ENCODE measurements at places on chromosomes 6 and 20.

DNA sequence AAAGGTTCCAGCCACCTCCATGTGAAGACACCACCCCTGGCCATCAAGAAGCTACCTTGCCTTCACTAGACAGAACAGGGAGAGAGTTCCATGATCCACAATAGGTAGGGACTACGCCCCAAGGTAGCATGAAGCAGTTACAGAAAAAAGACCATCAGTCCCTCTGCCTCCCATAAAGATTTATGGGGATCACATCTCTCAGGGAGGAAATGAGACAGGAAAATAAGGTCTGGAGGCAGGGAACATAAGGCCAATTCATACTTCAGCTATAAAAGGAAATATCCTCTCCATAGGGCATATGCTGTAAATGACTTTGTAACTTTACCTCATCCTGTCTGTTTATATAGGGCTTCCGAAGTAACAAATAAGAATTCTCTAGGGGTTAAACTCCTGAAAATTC, 129.4 kb downstream of the OR2B2 start:
- DNase-seq = no peak

- no peak for DNase-seq
Observed at GRCh38 chr20:9223296-9223695, 154.4 kb downstream of the PLCB4 start.

GRCh38 chr20:55009066-55009465, 533.7 kb downstream of the DOK5 start:
- no peak for DNase-seq

DNA sequence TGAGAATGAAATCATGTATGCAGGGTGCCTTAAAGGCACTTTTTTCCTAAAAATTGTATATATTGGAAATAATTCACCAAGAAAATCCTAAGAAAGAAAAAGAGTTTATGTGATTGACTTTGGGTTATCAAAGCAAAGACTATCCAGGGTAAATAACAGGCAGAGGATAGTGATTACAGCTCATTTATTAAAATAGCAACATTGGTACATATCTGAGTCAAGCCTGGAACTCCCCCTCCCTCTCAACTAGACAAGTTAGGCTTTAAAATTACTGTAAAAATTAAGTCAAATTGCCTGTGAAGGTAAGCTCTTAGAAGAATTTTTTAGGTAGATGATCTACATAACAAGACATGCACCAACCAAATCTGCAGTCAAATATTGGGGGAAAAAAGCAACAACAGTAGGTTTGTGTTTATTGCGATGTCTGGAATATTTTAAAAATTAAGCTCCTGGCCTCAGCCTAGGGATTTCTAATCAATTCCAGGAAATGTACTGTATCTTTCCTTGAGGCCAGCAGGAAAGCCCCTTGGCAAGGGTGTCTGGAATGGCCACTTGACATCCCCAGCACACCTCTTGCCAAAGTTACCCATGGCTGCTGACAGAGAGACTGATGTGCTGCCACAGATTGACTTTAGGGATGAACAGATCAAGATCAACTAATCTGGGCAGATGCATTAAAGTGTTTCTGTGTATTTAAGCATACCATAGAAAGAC, 31.2 kb upstream of the HBS1L start:
- no peak for DNase-seq

- no peak for DNase-seq
Observed at GRCh38 chr6:163338671-163339405, 75.7 kb upstream of the QKI start.

Measured in fibroblast of gingiva (primary cell).